ENCODE measurements at places on chromosomes 5 and 9.

DNA sequence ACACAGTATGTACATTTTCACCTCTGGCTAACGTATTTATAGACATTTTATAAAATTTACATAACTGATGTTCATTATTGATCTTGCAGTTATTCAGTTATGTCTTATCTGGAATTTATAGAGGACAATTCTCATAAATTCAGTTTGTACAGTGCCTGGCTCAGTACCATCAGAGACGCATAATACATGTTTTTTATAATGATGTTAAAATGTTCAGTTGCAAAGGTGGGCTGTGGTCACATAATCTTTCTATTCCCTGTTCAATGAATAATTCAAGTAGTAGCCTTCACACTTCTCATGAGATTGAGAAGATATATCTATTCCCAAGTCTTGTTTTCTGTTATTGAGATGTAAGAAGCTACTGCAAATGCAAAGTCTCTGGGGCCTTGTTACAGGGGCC lies 393.1 kb upstream of the ARRDC3 start:
- DNase-seq, result no peak

DNA sequence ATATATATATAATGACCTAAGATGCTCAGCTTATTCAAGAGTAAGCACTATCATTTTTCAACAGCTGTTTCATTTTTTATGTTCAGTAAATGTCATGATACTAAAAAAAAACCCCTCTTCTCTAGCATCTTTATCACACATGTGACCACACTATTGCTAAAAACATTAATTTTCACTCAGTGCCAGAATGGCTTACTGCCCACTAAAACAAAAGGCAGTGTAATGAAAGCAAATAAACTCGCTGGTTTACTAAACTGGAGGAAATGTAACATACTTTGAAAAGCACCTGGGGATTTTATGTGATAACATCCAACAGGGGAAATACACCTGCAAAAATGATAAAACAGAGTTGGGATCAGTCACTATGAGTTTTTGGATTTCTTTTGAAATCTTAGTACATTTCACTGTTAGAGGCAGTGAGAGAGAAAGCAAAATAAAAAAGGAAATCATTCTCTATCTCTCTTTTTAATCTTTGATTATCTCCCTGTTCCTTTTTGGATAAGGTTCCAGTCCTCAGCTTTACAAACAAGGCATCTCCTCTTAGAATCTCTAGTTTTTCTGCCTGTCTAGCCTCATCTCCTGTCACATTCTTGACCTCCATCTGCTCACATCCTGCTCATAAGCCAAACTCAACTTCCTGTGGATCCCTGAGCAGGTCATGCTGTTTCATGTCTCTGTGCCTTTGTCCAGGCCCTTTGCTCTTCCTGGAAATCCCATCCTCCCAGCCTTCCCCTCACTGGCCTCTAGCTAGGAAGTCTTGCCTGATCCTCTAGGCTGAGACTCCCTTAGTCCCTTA lies 338.0 kb downstream of the MAN2A1 start:
- no peak for DNase-seq

DNA sequence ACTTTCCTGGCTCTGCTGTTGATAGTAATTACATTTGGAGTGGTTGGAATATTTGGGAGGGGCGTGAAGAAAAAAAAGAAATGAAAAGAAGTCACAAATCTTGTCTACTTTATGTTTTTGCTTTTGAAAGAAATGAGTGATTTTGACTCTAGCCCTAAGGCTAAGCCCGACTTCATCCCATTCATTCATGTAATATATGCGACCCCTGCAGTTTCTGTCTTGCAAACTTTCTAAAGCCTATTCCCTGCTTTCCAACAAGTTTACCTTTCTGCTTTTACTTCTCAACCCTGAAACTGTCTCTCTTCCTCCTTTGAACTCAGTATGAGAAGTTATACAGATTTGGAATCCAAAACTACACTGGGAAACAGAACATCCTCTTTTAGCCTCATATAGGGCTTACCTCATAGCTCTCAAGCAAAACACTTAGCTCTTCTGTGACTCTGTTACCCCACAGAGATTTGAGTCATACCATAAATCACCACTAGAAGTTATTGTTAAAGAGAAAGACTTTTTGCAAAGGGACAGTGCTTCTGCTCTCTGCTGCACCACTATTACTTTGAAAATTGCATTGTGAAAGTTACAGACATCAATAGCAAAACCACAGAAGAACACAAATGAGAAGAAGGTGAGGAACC lies 1.6 kb downstream of the CFAP95 start:
- DNase-seq, result peak; percentile 23

DNA sequence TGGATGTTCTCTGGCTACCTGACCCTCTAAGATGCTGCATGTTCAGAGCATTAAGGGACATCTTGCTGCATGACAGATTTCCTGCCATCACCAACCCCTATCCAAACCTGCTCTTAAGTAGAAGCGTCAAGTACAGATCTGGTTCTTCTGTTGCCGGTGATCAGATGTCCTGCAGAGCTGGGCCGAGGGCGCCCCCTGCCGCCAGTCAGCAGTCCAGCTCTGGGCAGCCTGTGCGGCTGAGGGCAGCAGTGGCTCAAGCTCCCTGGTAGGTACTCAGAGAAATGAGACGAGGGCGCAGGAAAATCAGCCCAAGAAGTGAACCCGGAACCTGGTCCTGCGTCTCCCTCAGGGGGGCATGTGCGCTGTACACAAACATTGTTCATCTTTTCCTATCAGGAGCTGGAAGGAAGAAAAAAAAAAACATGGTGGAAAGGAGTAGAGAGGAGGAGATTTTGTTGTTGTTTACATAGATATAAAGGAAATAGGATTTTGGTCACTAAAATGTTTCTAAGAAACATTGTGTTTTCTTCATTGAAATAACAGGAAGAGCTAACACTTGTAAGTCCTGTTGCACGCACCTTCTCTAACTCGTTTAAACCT lies 95.8 kb downstream of the CFAP90 start:
- DNase-seq, result peak; percentile 41

DNA sequence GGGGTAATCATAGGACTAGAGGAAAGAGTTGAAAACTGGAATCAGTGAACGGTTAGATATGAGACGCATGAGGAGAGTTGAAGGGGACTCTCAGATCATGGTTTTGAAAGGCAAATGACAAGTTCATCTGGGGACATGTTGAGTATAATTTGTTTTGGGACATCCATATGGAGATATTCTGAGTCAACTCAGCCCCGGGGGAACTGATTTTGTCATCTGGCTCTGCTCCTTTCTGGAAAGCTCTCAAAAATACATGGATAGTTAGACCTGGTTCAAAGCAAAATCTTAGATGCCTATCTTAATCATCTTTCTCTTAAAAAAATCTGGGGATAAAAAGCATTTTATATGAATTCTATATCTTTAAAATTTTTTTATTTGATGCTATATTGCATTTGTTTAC lies 161.2 kb downstream of the SNX18 start:
- no peak for DNase-seq

DNA sequence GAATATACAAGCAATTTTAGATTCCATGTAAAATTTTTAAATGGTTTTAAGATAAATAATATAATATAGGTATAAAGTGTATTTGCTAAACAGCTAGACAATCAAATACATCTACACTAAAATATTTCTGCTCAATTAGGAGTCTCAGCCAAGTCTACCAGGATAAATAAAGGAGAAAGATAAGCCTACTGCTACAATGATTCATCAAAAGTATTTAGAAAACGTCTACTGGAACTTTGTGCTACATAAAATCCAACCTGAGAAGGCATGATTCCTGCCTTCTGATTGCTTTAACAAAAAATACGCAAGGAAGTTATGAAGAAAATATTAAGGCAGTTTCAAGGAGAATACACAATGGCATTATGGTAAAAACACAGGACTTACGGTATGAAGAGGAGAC lies 570.6 kb downstream of the EFNA5 start:
- DNase-seq, result no peak

DNA sequence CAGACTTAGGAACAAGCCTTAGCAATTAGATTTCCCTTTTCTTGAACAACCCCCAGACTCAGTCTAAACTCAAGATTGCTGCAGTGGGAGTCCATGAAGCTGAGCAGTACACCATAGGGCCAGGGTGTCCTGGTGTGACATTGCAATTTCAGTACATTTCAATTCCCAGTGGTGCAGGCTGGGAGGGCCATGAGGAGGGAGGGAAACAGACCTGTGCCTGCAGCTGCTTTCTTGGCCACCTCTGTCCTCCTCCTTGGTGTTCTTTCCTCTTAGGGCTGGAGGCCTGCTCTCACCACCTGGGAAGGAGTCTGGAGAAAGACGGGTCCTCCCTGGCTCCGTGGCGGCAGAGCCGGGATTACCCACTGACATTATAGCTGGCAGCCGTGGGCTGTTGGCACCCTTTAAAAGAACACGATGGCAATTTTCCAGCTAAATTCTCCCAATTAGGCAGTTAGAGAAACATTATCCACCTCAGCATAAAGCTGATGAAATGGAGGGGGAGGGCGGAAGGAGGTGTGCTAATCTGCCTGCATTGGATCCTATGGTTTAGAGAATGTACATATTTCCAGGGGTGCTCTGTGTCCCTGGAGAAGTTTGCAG lies 186.4 kb downstream of the SLIT3 start:
- no peak for DNase-seq

DNA sequence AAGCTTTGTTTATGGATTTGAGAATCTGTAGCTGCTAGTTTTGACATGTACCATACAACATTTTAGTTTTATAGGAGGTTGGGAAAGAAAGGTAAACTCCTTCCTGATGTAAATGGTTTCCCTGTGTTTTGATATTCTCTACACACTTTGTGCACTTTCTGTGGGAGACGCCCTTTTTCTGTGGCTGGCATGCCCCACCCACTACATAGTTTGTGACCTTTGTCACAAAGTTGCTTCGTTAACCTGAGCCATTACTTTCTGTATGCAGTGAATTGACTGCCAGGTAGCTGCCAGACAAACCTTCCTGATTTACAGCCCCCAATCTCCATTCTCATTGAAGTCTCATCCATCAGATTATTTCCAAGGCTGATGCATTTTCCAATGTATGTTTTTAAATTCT lies 90.6 kb downstream of the NLN start:
- no peak for DNase-seq

- no peak for DNase-seq
Observed at GRCh38 chr9:109542922-109543321, 44.8 kb upstream of the PTPN3 start.

DNA sequence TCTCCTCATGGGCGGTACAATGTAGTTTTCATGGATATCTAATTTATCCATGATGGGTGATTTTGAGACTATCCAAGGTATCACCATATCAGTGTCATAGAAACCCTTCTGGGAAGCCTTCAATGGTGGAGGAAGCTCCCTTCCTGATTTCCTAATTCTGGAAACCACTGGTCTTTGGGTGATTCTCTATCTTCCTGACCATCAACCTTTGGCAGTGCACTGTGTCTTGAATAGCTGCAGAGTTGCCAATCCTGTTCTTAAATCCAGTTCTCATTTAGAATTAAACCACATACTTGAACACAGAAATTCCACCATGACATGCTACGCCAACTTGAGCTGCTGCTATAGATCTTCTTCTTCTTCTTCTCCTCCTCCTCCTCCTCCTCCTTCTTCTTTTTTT lies 161.7 kb upstream of the KLF9 start:
- DNase-seq, result no peak

GRCh38 chr9:126609711-126610388 lies 3.9 kb upstream of the LMX1B start:
- DNase-seq, result no peak

GRCh38 chr5:123132316-123132715 lies 43.3 kb downstream of the PRDM6 start:
- DNase-seq, result no peak

DNA sequence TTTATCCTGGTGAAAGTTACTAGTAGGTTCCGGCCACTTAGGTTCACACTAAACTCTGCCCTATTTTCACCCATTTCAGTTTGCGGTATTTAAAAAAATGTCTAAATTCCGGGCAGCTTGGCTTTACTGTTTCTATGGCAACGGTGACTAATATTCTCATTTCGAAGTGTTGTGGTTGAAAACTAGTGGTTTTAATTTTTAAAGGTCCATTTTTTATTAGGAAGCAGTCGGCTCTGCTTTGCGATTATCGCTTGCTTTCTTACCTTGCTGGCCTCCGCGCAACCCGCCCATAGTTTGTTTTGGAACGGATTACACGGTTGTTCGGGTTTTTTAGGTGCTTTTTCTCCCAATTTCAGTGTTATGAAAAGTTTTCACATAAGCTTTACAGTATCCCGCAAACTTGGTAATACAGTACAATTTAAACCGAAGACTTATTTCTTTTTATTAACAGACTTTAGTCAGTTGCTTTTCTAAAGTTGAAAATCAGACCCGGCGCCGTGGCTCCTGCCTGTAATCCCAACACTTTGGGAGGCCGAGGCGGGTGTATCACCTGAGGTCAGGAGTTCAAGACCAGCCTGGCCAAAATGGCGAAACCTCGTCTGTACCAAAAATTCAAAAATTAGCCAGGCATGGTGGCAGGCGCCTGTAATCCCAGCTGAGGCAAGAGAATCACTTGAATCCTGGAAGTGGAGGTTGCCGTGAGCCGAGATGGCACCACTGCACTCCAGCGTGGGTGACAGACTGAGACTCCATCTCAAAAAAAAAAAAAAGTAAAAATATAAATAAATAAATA lies 1.6 kb downstream of the KDM4C start:
- DNase-seq, result peak; percentile 87

- peak; percentile 6 for DNase-seq
Observed at GRCh38 chr9:91359734-91360470, 1.8 kb downstream of the AUH start.

- DNase-seq, result peak; percentile 98
Observed at GRCh38 chr5:80407735-80408483, at the start of gene ZFYVE16. Gene ZFYVE16, plus strand, starts transcription at chr5:80408064. Its CDS starts 26,084 bp downstream, at chr5:80434148.

DNA sequence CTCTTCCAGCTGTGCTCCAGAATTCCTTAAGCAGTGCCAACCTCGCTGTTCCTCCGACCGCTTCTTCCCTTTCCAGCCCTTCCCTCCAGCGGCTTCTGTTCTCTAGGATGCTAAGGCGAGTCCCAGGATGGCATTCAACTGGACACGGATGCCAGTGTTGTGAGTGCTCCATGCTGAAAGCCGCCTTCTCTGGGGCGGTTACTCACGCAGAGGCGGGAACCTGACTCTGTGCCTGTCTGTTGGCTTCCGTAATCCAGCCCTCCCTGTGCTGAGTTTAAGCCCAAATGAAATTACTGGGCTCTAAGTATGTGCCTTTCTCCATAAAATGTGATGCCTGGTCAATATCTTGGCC lies 20.2 kb downstream of the COL5A1 start:
- DNase-seq, result peak; percentile 92
